ENCODE measurements at places on chromosomes 1 and 21.
A peak's percentile ranks its signal among the peaks of the same experiment; 100 is the strongest.

GRCh38 chr1:211714154-211714553 is 38.7 kb upstream of the NEK2 start:
- DNase-seq: peak; percentile 39

GRCh38 chr1:240801442-240801841 is 189.5 kb upstream of the GREM2 start:
- DNase-seq: no peak

DNA sequence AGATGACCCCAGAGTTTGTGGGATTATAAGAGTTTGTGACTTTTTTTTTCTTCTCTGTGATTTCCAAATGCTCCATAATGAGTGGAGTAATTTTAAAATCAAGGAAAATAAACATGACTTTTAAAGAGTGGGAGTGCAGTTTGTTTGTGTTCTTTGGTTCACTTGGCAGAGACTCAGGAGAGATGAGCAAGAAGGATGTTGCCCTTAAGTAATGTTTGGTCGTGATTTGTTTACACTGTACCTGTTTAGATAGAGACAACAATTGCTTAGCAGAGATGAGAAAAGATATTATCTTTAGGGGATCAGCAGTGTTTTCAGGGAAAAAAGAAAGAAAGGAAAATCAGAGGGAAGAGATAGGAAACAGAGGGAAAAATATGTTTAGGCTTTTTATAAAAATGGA is 170.8 kb downstream of the ADSS2 start:
- DNase-seq: no peak

- DNase-seq: no peak
Measured at GRCh38 chr1:21671915-21672314, 2.8 kb upstream of the RAP1GAP start.

GRCh38 chr1:20307026-20307425 is 16.4 kb downstream of the VWA5B1 start:
- DNase-seq: no peak

GRCh38 chr1:40784771-40785151 is 1.2 kb downstream of the KCNQ4 start:
- DNase-seq: no peak

DNA sequence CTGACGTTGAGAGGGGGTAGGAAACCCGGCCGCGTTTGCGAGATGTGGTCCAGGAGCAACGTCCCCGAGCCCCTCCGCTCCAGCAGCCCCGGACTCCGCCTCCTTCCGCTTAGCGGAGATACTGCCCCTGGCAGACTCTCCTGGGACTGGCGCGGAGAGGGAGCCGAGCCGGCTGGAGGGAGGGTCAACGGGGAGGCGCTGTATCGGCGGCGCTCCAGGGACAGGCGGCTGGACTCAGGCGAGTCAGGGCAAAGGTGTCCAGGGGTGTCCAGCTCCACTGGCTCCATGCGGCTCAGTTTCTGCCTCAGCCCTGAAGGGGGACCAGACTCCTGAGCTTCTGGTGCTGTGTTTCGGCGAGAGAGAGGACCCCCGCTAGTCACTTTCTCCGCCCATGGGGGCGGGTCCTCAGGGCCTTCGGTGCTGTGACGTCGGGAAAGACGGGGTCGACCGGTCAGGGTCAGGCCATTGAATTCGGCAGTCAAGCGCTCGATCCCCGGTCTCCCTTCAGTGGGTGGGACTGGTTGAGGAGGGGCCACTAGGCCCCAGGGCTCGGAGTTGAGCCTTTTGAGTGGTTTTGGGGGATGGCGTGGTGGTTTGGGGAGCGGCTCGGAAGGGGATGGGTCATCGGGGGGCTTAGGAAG is 2.8 kb upstream of the LIX1L start:
- peak; percentile 60 for DNase-seq

DNA sequence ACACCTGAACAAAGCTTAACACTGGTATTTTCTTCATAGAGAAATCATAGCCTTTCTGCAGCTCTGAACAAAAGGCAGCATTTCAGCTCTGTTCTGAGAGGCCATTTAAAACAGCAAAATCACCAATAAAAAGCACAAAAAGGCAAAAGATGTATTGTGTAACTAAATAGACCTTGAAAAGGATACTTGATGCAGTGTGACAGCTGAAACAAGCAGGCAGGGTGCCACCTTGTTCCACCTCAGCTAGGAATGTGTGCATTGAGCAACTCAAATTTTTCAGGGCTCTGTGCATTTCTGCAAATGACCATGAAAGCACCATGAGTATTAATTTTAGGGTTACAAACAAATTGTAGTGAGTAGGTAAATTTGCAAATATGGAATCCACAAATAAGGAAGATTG is 65.8 kb downstream of the RHOU start:
- no peak for DNase-seq

DNA sequence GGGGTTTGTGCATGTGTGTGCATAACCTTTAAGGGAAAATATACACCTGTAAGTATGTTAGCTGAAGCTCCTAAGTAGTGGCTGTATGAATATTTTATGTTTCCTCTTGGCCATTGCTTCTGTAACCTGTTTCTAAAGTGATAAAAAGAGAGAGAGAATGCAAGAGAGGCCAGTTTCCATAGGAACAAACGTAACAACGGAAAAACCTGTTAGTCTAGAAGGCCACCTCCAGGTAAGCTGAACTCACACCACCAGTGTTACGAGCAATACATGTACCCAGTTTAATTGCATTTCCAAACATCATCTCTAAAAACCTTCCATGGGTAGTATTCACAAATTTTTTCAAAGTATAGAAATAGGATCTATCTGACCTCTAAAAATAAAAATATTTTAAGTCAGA is 63.1 kb downstream of the PLPPR4 start:
- no peak for DNase-seq

GRCh38 chr1:9224664-9225410 is 9.7 kb upstream of the H6PD start:
- no peak for DNase-seq

DNA sequence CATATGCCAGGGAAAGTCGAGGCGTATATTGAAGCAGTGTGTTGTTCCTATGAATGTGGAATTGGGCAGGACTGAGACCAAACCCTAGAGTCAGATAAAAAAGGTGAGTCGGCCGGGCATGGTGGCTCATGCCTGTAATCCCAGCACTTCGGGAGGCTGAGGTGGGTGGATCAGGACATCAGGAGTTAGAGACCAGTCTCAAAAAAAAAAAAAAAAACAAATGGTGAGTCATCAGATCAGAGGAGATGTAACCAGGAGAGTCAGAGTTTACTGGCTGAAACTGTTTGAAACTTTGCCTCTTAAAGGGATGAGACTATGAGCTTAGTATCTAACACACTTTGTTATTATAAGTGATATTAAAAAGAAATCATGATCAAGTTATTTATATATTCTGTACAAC is 26.4 kb upstream of the SYCP1 start:
- DNase-seq: no peak

DNA sequence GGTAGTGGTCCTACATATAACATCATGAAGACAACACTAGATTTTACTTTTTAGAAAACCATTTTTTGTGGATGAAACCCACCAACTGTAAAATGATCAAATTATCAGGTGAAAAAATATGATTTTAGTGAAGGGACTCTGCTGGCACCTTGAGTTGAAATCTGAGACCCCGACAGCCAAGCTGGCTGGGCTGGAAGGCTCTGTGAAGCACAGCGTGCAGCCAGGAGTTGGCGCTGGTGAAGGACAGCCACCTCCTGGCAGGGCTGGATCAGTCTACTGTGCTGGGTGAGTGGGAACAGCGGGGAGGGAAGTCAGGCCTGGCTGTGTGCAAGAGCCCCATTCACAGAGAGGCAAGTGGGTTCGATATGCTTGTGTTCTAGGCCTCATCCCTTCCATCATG is 47.9 kb downstream of the DDAH1 start:
- DNase-seq: no peak

GRCh38 chr1:6464514-6464836 is 1.5 kb downstream of the TNFRSF25 start:
- DNase-seq: no peak

GRCh38 chr1:118118469-118118868 is 66.6 kb downstream of the SPAG17 start:
- no peak for DNase-seq

- no peak for DNase-seq
Measured at GRCh38 chr1:193131266-193131860, 9.5 kb downstream of the CDC73 start.

- no peak for DNase-seq
Measured at GRCh38 chr1:171141688-171142415, 43.2 kb upstream of the FMO2 start.

GRCh38 chr1:181554465-181554864 is 71.1 kb downstream of the CACNA1E start:
- DNase-seq: no peak

GRCh38 chr1:54370287-54370989 is 35.8 kb downstream of the SSBP3 start:
- DNase-seq: no peak

DNA sequence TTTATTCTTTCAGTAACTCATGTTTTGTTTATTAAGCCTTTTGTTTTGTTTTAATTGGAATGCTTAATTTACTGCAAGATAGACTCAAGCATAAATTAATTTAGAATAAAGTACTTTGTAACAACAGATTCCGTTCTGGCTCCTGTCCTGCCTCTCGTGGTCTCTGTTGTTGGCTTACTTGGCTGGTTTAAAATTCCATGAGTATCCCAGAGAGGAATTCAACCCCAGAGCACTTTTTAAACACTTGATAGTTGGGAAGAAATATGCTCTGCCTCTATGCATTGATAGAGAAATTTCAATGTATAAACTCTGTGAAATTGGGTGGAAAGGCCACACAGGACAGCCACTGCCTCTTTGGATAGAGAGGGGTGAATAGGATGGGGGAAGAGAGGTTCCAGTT is 89.7 kb downstream of the ATP5PO start:
- DNase-seq: no peak

DNA sequence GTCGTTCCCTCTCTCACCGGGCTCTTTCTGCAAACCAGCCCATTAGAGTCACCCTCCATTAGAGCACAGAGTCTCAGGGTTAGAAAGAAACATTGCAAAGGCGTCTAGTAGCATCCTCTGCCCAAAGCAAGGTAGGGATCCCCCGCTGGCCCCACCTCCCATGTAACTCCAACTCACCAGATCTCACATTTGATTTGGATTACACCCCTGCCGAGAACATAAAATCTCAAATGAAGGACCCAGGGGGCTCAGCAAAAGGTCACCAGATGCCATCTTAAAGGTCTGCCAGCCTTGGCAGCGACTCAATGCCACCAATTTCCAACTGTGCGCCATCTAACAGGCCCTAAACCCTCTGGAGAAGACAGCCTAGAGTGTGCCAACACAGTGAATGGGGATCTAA is 14.1 kb downstream of the C1orf87 start:
- DNase-seq: no peak

DNA sequence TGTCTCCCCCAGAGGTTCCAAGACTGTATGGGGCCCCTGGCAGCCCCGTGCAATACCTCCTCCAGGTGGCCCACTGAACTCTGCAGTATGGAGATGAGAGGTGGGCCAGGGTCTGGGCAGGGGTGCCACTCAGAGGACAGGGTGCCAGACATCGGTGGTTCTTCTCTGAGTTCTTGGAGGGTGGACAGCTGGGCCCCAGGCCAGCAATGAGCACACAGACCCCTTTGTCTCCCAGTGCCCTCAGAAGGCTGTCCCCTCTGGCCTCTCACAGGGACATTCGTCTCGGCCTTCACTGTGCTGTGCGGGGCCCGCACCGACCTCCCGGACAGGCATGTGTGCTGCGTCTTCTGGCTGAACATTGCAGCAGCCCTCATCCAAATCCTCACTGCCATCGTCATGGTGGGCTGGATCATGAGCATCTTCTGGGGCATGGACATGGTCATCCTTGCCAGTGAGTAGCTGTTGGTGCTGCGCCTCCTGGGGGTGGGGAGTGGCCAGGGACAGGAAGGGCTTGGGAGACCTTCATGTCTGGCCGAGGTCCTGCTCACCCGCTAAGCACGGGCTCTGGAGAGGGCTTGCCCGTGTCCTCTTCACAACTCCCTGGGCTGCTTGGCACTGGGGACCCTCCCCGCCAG is 48.1 kb downstream of the STUM start:
- DNase-seq: no peak

GRCh38 chr1:160590488-160590887 is 11.2 kb upstream of the CD84 start:
- DNase-seq: no peak

DNA sequence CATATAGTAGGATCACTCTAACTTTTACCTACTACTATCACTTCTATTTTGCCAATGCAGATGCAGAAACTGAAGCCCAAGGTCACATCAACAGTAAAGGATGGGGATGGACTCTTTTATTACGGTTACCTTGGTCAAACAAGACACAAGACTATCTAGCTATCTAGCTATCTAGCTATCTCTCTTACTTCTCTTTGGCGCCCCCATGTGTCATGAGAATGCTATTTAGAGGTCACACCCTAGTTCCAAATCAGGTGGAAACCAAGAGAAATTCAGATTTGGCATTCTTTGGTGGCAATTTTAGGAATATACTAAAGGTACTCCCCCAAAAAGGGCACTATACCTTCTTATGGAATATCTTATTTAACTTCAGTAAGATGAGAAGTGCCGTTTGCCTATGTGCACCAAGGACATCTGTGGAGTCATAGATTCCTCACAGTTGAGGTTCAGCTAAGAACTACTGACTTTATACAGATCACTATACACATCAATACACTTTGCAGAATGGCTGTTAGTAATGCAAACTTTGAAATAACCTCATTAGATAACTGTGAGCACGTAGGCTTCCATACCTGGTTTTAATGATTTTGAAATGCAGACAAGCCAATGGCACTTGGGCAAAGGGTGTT is 6.7 kb downstream of the ZNF648 start:
- peak; percentile 20 for DNase-seq

DNA sequence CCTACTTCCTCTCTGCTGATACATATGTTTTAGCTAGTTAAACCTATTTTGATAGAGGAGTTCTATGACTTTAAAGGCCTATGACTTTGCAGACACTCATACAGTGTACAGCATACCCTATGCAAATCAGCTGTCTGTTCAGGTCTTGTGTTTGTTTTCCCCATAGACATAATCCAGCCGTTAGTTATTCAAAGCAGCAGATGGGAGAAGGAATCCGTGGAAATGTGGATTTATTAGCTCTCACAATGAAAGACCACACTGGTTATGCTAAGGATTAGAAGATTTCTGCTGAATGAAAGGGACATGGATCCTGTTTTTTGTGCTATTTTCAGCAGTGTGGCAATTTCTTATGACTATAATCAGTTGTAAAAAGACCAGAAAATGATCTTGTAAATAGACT is 59.8 kb downstream of the MAST2 start:
- no peak for DNase-seq

DNA sequence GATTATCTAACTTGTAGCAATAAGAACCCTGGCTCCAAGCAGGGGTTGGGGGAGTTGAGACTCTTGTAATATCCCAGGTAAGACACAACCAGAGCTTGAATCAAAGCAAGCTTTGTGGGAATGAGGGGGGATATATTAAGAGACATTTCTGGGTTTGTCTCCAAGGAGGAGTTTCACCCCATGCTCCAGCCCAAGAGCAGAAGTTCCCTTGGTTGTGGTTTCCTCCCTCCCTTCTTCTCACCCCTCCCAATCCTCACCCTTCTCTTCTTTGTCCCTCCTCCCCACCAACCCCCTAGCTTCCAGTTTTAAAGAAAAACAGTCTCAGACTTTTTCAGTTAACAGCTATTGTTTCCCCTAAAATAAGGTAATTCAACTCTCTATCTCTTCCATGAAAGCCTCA is 11.9 kb downstream of the TRAF3IP3 start:
- DNase-seq: no peak

- peak; percentile 9 for DNase-seq
Measured at GRCh38 chr1:93908394-93909145, 660 bp downstream of the GCLM start.
